ENCODE measurements at places on chromosomes 7 and 10. TPM values are rescaled to one million over a fixed set of nuclear protein-coding genes. Genes with fewer than 3 reads are reported as not detected.

The CD36 gene
- total RNA-seq: 240 TPM

The PNLIPRP3 gene
- 0.29 TPM for total RNA-seq

The AGR2 gene
- total RNA-seq: not detected

The IDI2 gene
- not detected for total RNA-seq

The TRIM73 gene
- total RNA-seq: 2.2 TPM

- H3K27ac ChIP-seq: no peak overlapping the region
- DNase-seq: no peak
- H3K4me3 ChIP-seq: no peak overlapping the region
- H3K4me1 ChIP-seq: no peaks in the 10 kb centered on the region
- H3K36me3 ChIP-seq: no peaks in the 10 kb centered on the region
- no peaks in the 10 kb centered on the region for H3K27me3 ChIP-seq
These were observed 117.3 kb downstream of the SEMA3A start for GRCh38 chr7:84077336-84077735.

DNA sequence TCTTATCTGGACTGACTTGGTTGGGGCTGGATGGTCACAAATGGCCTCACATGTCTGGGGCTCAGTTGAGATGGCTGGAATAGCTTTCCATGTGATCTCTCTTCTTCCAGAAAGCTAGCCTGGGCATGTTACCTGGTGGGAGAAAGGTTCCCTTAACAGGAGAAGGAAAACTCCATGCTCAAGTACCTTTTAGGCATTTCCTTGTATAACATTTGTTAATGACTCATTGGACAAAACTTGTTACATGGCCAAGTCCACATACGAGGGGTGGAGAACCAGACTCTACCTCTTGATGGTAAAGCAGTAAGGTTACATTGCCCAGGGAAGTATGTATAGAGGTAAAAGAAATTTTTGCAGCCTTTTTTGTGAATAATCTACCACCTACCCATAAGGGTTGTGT, 826.4 kb downstream of the LRMDA start:
- H3K4me1 ChIP-seq: no peaks in the 10 kb centered on the region
- no peaks in the 10 kb centered on the region for H3K36me3 ChIP-seq
- no peak overlapping the region for H3K4me3 ChIP-seq

GRCh38 chr7:4856336-4857057, 5.3 kb downstream of the PAPOLB start:
- H3K27me3 ChIP-seq: peaks cover 5% of the 10 kb centered on the region
- H3K4me1 ChIP-seq: no peaks in the 10 kb centered on the region
- no peaks in the 10 kb centered on the region for H3K36me3 ChIP-seq
- H3K27ac ChIP-seq: no peak overlapping the region
- no peak overlapping the region for H3K4me3 ChIP-seq

- H3K4me3 ChIP-seq: no peak overlapping the region
- no peaks in the 10 kb centered on the region for H3K36me3 ChIP-seq
- H3K27me3 ChIP-seq: no peaks in the 10 kb centered on the region
These were observed 184.5 kb upstream of the SP8 start for GRCh38 chr7:20971219-20971618.

- no peaks in the 10 kb centered on the region for H3K36me3 ChIP-seq
- no peak overlapping the region for H3K4me3 ChIP-seq
- H3K27ac ChIP-seq: no peak overlapping the region
- no peaks in the 10 kb centered on the region for H3K27me3 ChIP-seq
These were observed 14.4 kb upstream of the APBB1IP start for GRCh38 chr10:26423722-26424121.

- DNase-seq: no peak
- H3K4me1 ChIP-seq: no peaks in the 10 kb centered on the region
- no peaks in the 10 kb centered on the region for H3K27me3 ChIP-seq
- H3K4me3 ChIP-seq: no peak overlapping the region
These were observed 98.5 kb upstream of the GNAI1 start for GRCh38 chr7:80036107-80036506.

- no peaks in the 10 kb centered on the region for H3K36me3 ChIP-seq
- no peaks in the 10 kb centered on the region for H3K27me3 ChIP-seq
- H3K4me3 ChIP-seq: no peak overlapping the region
- no peak for DNase-seq
- H3K4me1 ChIP-seq: no peaks in the 10 kb centered on the region
These were observed 65.1 kb upstream of the PIP4K2A start for GRCh38 chr10:22779331-22780019.

DNA sequence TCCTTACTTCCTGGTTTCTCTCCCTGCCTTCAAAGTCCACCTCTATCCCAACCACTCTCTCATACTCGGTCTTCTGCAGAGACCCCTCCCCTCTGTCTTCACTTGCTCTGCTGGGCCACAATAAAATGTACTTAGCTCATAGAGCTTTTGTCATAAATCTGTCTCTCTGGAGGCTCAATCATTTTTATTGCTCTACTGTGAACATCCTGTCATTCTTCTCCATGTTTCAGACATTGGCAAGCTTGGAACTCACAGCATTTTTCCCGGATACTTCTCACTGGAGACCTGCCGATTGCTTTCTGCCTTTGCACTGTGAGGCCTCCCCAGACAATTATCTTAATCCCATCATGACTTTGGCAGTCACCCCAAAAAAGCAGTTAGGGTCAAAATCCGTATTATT, 192.3 kb upstream of the ZMIZ1 start:
- DNase-seq: no peak
- H3K4me3 ChIP-seq: no peak overlapping the region
- H3K36me3 ChIP-seq: no peaks in the 10 kb centered on the region
- no peaks in the 10 kb centered on the region for H3K27me3 ChIP-seq
- no peak overlapping the region for H3K27ac ChIP-seq

GRCh38 chr10:62016623-62017490, 115.4 kb downstream of the ARID5B start:
- H3K4me1 ChIP-seq: peaks cover 8% of the 10 kb centered on the region
- no peaks in the 10 kb centered on the region for H3K36me3 ChIP-seq
- peak overlapping the region; percentile 86 for H3K27ac ChIP-seq
- DNase-seq: no peak
- no peaks in the 10 kb centered on the region for H3K27me3 ChIP-seq
